T1000 (cell line): ENCODE measurements at places on chromosomes 11 and 22.
A peak's percentile ranks its signal among the peaks of the same experiment; 100 is the strongest.

DNA sequence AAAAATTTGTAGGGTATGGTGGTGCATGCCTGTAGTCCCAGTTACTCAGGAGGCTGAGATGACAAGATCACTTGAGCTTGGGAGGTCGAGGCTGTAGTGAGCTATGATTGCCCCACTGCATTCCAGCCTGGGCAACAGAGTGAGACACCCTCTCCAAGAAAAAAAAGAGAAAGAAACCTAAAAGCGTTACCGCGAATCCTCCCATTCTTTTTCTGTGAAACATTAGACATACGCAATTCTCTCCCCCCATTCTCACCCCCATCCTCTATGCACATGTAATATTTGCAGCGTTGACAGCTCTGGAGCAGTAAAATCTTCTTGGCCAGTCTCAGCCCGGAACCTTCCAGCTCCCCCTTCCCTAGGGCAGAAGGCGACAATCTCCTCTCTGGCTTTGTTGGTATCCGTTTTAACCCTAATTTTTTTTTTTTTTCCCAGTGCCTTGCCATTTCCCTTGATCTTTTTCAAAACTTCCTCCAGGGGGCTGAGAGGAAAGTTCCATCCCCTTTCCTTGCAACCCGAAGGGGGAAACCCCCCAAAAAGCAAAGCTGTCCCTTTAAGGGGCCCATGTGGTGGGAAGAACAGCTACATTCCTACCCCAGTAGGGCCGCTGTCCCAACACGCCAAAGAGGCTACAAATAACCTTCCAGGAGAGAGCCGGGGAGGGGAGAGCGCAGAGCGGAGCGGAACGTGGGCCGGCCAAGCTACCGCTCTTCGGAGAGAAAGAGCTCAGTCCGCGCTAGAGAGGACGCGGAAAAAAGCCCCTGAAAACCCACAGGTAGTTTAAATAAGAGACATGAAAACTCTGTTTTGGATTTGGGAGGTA lies 1.9 kb downstream of the LRP4 start:
- no peak for DNase-seq

GRCh38 chr11:70338594-70338993 lies 59.7 kb upstream of the CTTN start:
- no peak for DNase-seq

DNA sequence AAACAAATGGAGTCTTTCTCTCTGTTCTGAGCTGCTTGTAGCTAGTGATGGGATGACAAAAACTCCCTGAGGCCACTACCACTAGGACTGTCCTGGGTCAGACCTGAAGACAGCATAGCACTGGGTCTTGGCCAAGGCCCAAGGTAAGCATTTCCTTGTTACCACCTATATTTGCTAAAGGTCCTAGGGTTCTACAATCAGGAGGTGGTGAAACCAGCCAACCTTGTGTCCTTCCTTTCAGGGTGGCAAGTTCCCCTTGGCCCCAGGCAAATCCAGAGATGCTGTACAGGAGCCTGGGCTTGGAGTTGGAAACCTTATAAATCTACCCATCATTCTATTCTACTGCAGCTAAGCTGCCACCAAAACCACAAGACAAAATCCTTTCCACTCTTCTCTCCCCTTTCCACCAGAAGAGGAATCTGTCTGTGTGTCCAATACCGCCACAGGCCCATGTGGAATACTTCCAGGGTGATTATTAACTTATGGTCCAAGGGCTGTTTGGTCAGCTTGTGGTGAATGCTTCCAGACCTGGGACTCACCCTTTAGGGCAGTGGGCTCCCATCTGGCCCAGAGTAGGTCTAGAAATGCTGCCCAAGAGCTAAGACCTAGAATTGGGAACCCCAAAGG lies 16.8 kb downstream of the SLC22A25 start:
- no peak for DNase-seq

DNA sequence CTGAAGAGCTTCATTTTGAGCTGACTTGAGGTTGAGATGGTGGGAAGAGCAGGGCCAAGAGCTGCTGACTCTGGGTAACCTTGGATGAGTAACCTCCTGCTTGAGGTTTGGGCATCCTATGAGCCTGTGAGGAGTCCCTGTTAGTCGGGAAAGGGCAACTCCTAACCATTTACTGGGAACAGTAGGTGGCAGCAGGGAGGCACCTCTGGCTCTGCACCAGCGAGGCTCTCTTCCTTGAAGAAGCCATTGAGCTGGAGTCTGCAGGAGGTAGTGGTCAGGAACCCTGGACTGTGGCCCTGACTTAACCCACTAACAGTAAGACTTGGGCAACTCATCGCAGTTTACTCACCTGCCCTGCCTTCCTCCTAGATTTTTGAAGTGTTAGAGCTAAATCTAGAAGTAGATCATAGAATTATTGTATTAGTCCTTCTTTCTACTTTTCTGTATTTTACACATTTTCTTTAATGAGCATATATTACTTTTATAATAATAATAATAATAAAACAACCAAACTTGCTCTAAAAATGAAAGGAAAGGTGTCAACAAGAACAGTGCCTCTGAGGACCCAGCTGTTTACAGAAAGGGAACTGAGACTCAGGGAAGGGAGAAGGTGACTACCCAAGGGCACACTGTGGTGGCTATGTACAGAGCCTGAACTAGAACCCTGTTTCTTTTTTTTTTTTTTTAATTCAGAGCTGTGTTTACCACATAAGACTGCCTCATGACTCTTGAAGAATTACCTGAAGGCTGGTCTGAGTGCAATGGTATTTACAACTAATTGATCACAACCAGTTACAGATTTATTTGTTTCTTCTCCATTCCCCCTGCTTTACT lies 47.5 kb downstream of the MEI1 start:
- DNase-seq = peak; percentile 46

DNA sequence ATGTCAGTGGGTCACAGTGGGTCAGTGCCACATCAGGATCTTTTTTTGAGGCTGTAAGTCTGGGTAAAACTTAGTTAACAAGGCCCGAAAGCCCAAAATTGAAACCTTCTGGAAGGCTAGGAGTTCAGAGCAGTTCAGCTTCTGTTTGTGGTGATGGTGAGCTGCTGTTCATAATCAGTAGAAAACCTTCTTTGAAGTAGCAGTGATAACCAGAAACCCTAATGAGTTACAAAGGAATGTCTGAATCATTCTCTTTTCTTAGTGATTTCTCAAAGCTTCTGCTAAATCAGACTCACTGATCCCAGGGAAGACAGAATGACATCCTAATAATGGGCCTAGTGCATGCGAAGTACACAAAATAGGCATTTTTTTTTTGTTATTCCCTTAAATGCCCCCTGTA lies 124.7 kb downstream of the PARVA start:
- DNase-seq = no peak

- no peak for DNase-seq
Observed at GRCh38 chr11:107882095-107882820, 23.7 kb upstream of the SLC35F2 start.

GRCh38 chr11:34449013-34449412 lies 10.3 kb downstream of the CAT start:
- no peak for DNase-seq

- no peak for DNase-seq
Observed at GRCh38 chr11:66457826-66458225, 8.9 kb upstream of the PELI3 start.

GRCh38 chr11:6567371-6567745 lies 36.1 kb downstream of the RRP8 start:
- no peak for DNase-seq

GRCh38 chr11:86688398-86689179 lies 16.2 kb upstream of the ME3 start:
- no peak for DNase-seq

- peak; percentile 38 for DNase-seq
Observed at GRCh38 chr11:74739546-74740270, 8.5 kb upstream of the CHRDL2 start.

DNA sequence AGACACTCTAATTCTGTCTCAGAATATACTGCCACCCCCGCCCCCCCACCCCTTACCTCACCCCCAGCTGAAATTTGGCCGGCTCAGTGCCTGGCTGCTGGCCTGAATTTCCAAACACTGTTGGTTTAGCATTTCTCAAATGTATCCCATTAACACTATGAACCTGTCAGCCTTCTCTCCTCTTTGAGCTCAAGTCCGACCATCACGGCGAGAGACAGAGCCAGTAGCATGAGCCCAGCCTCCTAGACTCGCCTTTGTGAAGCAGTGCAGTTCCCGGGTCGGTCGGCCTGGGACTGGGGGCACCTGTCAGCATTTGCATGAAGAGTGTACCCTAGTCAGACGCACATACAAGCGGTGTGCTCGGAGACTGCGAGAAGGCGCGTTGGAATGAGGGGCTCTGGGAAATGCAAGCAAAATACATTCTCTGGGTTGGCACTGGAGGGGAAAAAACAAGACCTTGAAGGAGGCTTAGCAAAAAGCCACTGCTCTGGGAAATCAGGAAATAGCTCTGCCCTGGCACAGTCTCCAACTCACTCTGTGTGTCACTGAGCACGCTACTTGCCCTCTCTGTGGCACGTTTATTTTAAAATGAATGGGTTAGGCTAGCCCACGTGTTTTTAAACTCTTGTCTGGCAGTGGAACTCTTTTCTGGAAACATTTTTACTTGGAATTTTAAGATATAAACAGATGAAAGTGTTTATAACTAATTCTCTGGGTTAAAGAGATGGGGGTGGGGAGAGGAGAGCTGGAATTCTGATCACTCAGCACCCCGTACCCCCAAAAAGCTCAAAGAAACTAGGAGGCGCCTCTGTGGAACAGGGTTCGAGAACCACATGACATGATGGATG lies 108.3 kb downstream of the TIMP3 start:
- DNase-seq = no peak

- DNase-seq = no peak
Observed at GRCh38 chr11:87455180-87455579, 417.4 kb downstream of the TMEM135 start.

- DNase-seq = peak; percentile 34
Observed at GRCh38 chr11:111540114-111540936, at the start of gene LAYN. Gene LAYN (plus strand): TSS chr11:111540720. CDS start chr11:111540844, 124 bp downstream.

DNA sequence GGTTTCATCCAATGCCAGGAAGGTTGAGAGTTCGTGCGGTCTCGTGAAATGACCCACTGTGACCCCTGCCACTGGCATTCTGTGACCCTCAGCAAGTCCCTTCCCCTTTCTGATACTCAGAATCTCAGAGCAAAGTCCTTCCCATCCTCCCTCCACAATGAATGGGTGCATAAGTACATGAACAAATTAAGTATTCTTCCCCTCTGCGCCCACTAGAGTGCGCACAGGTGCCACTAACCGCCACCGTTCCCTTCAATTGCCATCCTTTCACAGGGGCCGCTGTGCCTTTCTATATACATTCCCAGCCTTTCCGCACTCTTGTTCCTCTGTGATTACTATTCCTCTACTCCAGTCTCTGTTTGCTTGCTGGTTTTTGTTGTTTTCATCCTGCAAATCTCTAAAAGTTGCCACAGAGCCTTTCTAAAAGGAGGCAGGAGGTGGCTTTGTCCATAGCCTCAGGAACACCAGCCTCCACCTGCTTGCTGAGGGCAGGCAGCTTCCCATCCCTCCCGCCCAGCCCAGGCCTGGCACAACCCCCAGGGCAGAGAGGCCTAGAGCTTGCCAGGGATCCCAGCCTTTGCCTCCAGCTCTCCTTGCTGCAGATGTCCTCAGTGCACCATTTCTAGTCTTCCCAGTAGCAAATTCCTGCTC lies 6.7 kb upstream of the AP1B1 start:
- DNase-seq = peak; percentile 32

- no peak for DNase-seq
Observed at GRCh38 chr11:114044042-114044871, 15.3 kb upstream of the ZBTB16 start.

GRCh38 chr11:955154-956063 lies 29.7 kb downstream of the AP2A2 start:
- DNase-seq = no peak

DNA sequence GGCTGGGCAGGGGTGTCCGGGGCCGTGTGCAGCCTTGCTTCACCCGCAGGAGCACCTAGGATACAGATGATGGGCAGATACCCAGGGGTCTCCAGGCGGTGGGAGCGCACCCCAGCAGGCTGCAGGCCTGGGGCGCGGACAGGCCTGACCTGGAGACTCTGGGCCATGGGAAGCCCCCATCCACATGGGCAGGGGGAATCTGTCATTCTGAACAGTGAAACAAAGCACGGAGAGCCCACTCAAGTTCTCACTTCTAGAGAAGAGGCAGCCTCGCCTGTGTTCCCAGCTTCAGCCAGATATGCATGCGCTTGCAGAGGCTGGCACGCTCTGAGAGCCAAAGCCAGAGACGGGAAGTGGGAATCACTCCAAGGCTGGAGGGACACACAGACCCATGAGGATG lies 333.1 kb downstream of the BRD1 start:
- DNase-seq = no peak
